HT-29 (cell line): ENCODE measurements at places on chromosomes 3 and 15. TPM values are rescaled to one million over a fixed set of nuclear protein-coding genes. Genes with fewer than 3 reads are reported as not detected.
A peak's percentile ranks its signal among the peaks of the same experiment; 100 is the strongest.

The CLDND1 gene
- total RNA-seq, result 25.1 and 31.5 TPM in 2 replicates

DNA sequence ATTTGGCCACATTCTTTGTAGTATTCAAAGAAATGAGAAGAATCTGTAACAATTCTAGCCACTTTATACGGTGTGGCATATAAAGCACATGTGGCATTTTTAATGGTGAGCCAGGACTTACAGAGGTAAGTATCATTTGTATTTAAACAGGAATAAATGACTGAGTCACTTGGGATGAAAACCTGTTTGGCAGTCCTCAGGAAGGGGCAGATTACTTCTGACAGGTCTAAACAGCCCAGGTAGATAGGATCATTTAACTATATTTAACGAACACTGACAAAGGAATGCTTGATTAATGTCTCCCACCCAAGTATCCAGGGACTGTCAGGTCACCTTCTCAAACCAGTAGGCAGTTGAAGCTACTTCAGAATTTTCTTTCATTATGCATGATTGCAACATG lies 241.5 kb upstream of the SATB1 start:
- peak; percentile 53 for DNase-seq

GRCh38 chr3:104805508-104805907 lies 561.2 kb upstream of the ALCAM start:
- no peak for DNase-seq

DNA sequence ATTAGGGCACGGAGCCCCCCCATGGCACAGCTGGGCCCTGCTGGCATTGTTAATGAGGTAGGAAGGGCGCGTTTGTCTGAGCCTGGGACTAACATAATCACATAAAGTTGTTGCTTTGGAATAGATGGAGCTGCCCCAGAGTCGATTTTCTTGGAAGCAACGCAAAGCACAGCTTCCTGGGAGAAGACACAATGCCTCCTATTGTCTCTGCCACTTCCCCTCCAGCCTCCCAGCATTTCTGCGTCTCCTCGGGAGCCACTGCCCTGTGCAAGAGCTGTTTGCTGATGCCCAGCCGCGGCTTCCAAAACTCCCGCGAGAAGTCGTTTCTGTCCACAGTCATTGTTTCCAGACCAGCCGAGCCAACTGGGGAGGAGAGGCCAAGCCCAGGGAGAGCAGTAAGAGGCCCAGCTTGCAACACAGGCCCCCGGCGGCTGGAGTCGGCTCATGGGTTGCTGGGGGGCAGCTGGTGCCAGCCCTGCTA lies 18.1 kb upstream of the ALDH1A3 start:
- DNase-seq, result no peak

The SAMMSON gene
- total RNA-seq, result not detected in 2 replicates

GRCh38 chr3:149967086-149967685 lies 3.5 kb downstream of the PFN2 start:
- DNase-seq, result peak; percentile 93

DNA sequence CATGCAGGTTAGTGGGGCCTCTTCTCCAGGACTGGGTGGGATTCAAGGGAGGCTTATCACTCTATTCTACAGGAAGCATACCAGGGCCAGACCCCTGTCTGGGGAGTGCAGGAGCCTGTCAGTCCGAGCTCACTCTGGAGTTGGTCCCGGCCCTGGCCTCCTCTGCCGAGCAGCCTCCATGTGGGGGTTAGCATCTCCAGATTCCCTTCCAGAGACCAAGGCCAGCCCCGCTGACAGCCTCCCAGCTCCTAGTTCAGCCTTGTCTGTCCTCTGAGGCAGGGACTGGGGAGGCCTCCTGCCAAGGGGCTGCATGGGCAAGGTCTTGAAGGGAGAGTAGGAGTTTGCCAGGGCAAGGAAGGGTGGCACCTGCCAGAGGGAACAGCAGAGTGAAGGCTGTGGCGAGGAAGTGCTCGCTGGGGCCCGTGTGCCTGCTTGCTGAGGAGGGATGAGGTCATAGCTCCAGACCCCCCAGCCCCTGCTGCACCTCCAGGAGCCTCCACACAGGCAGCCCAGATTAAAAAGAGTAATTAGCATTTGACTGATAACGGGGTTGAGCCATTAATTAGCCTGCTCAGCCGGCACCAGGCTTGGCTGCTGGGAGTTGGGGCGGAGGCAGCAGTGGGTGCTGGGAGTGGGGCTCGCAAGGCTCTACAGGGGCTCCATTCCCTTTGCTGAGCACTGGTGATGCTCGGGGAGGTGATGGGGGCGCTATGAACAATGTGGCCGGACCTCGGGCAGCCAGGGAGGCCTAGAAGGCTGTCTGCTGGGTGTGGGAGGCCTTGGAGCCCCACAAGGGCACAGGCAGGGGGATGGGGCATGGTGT lies 54.3 kb downstream of the DNAJB8 start:
- DNase-seq, result no peak

DNA sequence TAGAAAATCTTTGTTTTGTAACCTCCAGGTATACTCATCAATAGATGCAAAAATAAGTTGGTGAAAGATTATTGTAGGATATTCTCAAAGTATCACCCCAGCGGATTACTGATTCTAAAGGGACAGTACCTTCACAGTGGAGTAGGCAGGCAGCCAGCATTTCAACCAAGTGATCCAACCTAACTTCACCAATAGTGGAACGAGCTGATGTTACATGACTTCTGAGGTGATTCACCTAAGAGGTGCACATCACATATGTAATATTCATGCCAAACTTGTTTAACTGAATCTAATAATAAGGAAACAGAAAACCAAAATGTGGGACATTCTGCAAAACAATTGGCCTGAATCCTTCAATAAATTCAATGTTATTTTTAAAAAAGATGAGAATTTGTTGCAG lies 14.3 kb downstream of the MYZAP start:
- no peak for DNase-seq

GRCh38 chr15:98322581-98322980 lies 325.8 kb upstream of the IGF1R start:
- DNase-seq, result no peak

GRCh38 chr3:180382638-180383180 lies 219.3 kb upstream of the TTC14 start:
- DNase-seq, result no peak

- DNase-seq, result no peak
Measured at GRCh38 chr15:74336061-74337005, 31.1 kb downstream of the CYP11A1 start.

- DNase-seq, result no peak
Measured at GRCh38 chr3:188842639-188843038, 329.1 kb upstream of the TPRG1 start.

DNA sequence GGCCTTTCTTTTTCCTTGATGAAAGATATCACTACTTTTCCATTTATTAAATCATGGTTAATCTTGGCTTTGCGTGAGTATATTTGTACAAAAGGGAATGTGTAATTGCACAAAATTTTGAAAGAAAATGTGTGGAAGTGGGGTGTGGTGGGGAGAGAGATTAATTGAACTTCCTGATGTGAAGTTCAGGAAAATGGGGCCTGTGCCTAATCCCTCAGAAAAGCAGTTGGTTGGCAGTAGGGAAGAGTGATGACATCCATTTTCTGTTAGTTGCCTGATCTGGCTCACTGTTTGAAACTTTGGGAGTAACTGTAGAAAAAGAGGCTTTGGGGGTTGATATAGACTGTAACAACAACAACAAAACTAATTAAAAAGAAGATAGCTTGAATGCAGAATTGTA lies 10.8 kb upstream of the IL20RB start:
- no peak for DNase-seq

The EOMES gene
- total RNA-seq, result not detected in 2 replicates

GRCh38 chr15:93035092-93035915 lies 53.7 kb downstream of the RGMA start:
- no peak for DNase-seq
